ENCODE measurements at places on chromosomes 1 and 21.
A peak's percentile ranks its signal among the peaks of the same experiment; 100 is the strongest.

GRCh38 chr1:29162476-29163138, 19.1 kb downstream of the SRSF4 start:
- no peak for DNase-seq

GRCh38 chr1:162676087-162676486, 43.8 kb downstream of the DDR2 start:
- no peak for DNase-seq

DNA sequence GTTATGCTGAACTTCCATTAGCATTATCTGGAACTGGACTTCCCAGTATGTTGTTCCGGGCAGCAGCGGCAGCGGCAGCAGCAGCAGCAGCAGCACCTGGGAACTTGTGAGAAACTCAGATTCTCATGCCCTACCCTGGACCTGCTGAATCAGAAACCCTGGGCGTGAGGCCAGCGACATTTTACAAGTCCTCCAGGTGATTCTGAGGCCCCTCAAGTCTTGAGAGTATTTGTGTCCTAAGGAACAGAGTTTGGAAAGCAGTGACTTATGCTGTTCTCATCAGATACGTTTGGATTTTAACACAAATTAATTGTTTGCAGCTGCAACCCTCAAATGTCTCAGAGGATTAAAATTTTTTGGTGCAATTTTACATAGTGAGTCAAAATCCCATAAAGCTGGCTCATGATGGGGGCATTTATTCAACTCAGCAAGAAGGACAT, 157.2 kb upstream of the KAZN start:
- no peak for DNase-seq

DNA sequence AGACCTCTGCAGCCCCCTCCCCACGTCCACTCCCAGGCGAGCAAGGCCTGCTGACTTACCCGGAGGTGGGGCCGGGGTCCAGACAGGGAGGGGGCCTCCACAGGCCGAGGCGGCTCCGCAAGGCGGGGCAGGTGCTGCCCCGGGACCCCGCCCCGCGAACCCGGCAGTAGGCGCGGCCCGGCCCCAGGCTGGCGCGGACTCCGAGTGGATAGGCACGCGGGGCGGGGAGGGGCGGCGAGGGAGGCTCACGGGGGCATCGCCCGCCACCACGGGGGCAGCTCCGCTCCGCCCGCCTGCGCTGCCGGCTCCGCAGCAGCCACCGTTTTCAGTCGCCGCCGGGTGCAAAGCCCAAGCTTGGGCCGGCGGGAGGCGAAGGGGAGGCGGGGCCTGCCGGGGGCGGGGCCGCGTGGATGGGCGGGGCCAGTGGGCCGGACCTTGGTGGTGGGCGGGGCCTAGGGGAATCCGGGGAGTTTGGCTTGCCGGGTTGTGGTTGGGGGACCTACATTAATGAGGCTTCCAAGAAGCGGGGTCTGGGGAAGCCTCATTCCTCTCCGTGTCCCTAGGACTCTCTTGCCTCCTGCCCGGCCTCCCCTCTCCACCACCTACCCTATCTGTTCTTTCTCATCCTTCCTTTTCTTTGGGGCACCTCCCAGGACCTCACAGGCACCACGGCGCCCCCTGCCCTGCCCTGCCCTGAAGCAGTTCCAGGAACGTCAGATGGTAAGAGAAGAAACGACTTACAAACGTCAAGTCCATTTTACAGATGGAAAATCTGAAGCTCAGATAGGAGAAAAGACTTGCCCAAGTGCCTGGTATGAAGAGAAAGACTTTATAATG, at the start of gene RIMS3:
Gene RIMS3 (minus strand): TSS at position 348 of the 837 bp plus-strand sequence. CDS start 23,757 bp downstream, outside the sequence.
- DNase-seq, result peak; percentile 48

- DNase-seq, result no peak
Measured at GRCh38 chr1:48058135-48059025, 61.2 kb upstream of the TRABD2B start.

GRCh38 chr21:44919111-44919912, 1.4 kb downstream of the ITGB2 start:
- DNase-seq, result no peak

- DNase-seq, result peak; percentile 14
Measured at GRCh38 chr1:165408518-165408917, 36.4 kb downstream of the RXRG start.

DNA sequence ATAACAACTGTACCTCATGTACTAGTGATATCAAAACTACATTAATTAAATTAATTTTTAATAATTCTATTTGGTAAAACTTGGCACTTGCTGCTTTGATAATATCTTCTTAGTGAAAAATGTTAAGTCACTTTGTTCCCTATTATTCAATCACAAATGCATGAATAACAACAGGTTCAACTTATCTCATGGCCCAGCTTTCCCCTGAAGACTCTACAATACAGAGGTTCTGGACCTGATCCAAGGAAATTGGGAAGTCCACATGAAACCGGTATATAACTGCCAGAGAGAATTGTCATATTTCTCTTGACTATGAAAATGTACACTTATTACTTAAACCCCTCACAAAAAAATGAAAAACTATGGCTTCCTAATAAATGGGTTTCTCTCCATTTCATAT, 33.9 kb upstream of the PTPRC start:
- DNase-seq, result no peak

DNA sequence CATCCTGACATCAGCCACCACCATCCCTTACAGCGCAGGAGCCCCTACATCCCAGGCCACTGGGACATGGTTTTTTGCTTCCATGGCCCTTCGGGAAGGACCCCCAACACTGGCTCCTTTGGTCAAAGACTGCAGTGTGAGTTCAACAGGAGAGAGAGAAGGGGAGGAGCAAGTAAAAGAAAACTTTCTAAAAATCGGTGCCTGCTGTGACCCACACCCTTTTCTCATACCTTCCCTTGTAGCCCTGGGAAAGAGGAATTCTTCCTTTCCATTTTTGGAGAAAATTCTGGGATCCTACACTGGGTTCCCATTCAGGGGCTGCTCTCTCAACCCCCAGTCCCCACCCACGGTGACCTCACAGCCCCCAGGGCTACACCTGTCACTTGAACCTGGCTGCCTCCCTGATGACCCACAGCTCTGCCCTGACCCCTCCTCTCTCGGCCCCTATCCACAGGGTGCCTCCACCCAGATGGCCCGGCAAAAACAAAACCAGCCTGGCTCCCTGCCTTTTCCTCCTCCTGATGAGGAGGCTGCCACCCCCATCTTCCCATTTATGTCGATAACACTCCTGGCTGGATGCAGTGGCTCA, 7.6 kb downstream of the PADI4 start:
- no peak for DNase-seq

DNA sequence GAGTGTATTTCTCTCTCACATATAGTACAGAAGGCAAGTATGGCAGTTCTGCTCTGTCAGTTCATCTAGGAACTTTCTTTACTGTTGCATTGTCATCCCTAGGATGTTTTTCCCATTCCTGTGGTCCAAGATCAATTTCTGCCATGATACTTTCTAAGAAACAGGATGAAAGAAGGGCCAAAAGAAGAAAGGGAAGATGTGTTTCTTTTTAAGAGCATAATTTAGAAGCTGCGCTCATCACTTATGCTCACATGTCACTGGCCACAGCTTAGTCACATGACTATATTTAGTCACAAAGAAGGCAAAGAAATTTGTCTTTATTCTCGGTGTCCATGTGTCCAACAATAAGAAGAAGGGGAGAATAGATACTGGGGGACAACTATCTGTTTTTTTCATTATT, 7.0 kb upstream of the MAST2 start:
- no peak for DNase-seq

DNA sequence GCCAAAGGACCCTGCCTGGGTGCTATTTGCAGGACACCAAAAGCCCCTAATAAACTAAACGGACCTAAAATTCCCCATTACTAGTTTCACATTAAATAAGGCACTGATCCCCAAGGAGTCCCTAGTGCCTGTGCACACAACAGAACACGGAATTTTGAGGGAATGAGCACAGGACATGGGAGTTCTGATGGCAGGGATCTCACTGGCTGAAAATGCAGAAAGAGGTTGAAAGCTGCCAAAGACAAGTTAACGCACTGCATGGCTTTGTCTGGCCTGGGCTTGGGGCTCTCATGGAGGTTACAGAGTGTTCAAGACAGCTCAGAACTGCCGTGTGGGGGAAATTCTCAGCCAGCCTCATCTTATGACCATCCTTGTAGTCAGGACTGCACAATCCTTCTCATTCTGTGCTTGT, 15.6 kb upstream of the ATP1B1 start:
- DNase-seq, result no peak

GRCh38 chr1:95095833-95096217, 21.3 kb upstream of the TLCD4 start:
- no peak for DNase-seq

DNA sequence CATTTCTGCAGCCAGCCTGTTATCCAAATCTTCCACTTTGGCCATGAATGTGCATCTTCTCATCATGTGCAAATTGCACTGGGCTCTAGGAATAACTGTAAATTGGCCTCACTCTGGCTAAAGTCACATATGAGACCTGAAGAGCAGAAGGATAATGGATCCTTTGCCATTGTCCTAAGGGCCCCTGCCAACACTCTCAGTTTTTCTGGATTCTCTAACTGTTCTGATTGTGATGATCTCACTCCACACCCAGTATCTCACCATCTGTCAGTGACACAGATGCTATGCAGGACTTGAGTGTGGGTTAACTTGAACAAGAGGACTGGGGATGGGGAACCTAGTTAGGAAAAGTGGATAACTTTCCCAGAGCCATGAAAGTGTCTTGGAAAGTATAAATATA, 8.5 kb upstream of the FYB2 start:
- no peak for DNase-seq

GRCh38 chr1:84803604-84804003, 89.4 kb downstream of the LPAR3 start:
- DNase-seq, result no peak

DNA sequence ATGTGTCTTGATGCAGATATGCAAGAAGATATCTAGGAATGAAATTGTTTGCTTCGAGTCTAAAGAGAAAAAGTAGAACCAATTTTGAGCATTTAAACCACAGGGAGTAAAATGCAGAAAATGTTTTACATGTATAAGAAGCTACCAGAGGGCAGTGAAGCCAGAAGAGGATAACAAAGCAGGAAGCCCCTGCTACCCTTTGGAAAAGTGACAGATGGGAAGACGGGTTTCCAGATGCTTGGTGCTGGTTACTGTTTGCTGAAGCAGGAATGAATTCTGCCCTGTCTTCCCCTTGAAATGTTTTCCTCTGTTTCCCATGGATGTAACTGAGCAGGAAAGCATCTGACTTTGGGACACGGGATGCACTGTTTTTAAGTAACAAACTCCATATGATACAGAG, 822.2 kb downstream of the MRPL39 start:
- no peak for DNase-seq

Data from NCI-H1930 (cell line).